Left colon (tissue), 2 donors: ENCODE measurements at places on chromosomes 2 and 18. TPM values are rescaled to one million over a fixed set of nuclear protein-coding genes. Genes with fewer than 3 reads are reported as not detected.

GRCh38 chr2:12949406-12949805, 232.7 kb downstream of the TRIB2 start:
- no peak for DNase-seq

- DNase-seq, result peak; percentile 69
Measured at GRCh38 chr18:79942786-79943607, 8.5 kb downstream of the SLC66A2 start.

GRCh38 chr18:11183637-11184036, 34.3 kb upstream of the PIEZO2 start:
- DNase-seq, result no peak

DNA sequence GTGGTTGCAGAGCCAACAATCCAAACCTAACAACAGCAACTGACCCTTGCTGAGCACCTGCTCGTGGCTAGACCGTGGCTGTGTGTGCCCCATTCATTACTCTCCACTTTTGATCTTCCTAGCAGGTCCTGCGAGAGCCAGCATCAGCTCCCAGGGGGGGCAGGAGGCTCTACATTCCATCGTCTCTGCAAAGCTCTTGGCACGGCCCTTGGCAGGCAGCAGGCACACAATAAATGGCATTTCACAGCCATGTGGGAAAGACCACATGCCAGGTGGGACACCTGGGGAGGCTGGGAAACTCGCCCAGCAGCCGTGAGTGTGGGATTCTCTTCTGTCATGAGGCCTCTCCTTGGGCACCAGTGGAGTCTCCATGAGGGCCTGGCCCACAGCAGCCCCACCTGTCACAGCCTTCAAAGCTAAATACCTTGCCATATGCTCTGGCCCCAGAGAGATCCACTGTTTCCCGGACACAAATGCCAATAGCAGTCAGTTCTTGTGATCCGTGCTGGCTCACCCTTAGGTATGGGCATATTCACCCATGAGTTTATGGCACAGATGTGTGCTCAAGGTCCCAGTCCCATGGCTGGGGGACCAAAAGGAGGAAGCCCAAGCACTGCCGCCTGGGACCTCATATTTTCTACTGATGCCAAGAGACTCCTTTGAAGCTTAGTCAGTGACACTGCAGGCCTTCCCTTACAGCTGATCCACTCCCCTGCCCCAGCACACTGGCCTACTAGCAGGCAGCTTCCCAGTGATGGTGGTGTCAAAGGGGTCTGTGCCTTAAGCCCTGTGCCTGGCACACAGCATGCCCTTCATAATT, 6.8 kb upstream of the TEX51 start:
- DNase-seq, result no peak

DNA sequence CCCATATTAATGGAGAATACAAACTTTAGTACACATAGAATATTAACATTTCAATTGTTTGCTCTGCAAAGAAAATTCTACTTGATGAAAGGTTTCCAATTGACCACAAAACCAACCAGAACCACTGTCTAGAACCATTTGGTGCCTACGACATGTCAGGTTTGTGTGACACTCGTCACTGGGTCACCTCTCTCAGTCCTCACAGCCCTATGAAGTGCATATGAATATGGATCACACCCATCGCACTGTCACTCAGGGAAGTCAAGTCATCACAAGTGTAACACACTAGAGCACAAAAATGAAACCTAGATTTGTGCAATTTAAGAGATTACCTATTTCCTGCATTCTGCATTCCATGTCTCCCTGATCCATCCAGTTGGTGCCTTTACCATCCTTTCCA, 43.7 kb downstream of the PTPN2 start:
- DNase-seq, result no peak

GRCh38 chr2:211514049-211514448, 957.6 kb downstream of the CPS1 start:
- DNase-seq, result no peak

DNA sequence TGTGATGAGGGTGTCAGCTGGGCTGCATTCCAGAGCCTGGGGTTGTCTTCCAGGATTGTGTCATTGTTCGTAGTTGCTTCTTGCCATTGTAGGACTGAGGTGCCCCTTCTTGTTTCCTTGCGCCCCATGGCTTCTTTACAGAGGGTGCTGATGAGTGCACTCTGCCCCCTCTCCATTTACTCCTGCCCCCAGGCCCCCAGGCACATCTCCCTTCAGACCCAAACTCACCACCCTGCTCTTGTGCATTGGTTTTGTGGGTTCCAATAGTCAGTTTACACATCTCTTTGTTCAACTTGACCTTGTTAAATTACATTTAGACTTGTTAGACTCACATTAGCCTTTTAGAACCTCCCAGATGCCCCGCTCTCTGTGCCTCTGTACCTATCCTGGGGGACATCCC, 33.1 kb downstream of the HJURP start:
- DNase-seq, result no peak

DNA sequence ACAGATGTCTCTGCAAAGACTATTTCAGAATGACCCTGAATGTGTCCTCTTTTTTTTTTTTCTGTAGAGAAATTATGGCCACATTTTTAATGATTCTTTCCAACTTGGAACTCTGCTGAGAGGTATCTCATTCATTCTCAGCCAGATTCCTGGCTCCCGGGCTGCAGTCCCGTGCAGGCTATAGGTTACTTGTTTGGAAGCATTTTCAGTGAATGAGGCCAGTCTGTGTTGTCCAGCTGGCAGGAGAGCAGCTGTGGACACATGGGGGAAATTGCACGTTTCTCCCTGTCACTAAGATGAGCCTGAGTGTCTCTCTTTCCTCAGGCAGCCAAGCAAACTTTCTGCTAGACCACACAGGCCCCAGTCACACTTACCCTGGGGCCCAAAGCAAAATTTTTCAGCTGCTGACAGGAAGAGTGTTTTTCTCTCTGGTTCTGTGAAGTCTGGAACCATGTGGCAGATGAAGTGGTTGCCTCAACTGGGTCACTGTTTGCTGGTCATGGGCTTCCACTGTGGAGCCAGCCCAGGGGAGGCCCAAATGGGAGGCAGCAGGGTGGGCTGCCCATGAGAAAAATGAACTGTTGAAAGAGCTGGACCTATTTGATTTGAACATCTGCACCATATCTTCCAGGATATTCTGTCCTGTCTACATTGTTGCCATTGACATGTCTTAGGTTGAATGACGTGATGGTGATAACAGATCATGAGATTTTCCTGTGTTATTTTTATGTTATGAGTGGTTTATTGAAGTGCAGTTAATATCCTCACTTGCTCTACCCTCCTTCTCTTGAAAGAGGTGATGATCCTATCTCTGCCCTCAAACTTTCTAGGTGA, 431.2 kb downstream of the LPIN1 start:
- no peak for DNase-seq

DNA sequence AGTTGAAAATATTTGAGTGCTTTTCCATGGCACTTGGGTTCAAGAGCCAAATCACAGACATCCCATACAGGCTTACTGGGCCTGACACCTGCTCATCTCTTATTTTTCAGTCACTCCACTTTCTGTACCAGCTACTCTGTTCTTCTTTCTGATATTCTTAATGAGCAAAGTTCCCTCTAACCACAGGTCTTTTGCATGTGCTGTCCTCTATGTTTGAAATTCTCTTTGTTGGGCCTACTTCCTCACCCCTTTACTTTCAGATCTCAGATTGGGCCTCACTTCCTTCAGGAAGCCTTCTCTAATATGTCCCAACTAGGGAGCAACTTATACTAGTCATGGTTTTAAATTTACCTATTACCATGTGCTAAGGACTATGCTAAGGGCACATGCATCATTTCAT, 81.8 kb upstream of the RBMS1 start:
- DNase-seq, result no peak

GRCh38 chr18:47777626-47778025, 152.8 kb downstream of the SMAD2 start:
- DNase-seq, result no peak

DNA sequence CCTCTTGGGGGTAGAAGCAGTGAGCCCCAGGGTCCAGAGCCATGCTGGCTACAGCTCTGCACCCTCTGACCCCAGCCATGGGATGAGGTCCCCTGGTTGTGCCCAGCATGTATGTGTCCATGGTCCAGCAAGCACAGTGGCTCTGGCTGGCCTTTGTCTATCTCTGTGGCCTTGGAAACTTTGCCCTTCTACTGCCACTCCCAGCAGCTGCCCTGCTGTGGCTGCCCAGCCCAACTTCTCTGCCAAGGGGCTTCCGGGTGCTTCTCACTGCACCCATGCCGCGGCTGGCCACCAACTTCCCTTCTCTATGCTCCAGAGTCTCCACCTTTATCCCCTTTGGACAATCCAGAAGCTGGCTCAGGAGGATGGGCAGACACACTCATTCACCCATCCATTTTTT, 18.8 kb downstream of the TMEM185B start:
- DNase-seq, result no peak

- DNase-seq, result no peak
Measured at GRCh38 chr2:177483531-177483930, 91.0 kb downstream of the AGPS start.

- DNase-seq, result peak; percentile 68
Measured at GRCh38 chr18:9137168-9138066, 836 bp downstream of the ANKRD12 start.

DNA sequence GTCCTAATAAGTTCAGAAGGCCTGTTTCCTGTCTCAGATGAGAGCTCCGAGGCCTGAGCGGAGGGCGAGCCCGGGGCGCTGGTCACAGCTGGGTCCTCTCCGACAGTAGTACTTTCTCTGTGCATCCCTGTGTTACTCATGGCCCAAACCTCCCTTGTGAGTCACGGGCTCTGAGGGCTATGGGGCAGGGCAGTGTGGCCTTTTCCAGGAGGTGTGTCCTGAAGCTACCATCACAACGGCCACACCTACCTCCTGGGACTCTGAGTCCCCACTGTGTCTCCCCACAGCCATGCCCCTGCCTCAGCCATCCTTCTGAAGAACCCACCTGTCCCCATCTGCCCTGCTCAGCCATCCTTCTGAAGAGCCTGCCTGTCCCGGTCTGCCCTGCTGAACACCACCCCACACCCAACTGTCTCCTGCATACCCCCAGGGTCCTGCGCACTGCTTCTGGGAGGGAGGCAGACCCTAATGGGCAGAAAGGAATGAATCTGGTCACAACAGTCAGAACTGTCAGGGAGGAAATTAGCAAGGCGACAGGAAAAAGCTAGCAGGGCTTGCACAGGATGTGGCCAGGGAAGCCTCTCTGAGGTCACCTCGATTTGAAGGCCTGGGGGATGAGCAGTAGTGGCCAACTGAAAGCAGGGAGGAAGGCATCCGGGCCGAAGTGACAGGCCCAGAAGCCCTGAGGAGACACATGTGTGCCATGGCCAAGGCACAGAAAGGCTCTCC, 145.4 kb upstream of the RIOK3 start:
- DNase-seq, result no peak

The EN1 gene
- total RNA-seq, result not detected

The ANKRD39 gene
- 11.7 TPM for total RNA-seq
